OCI-LY7 (cell line): ENCODE measurements at places on chromosomes 4 and X.

GRCh38 chr4:140837736-140838135 is 81.6 kb upstream of the TBC1D9 start:
- DNase-seq: peak; percentile 16

- peak; percentile 42 for DNase-seq
Observed at GRCh38 chr4:99945718-99946355, 581 bp downstream of the DNAJB14 start.

- DNase-seq: no peak
Observed at GRCh38 chr4:114905017-114905416, 208.4 kb downstream of the NDST4 start.

DNA sequence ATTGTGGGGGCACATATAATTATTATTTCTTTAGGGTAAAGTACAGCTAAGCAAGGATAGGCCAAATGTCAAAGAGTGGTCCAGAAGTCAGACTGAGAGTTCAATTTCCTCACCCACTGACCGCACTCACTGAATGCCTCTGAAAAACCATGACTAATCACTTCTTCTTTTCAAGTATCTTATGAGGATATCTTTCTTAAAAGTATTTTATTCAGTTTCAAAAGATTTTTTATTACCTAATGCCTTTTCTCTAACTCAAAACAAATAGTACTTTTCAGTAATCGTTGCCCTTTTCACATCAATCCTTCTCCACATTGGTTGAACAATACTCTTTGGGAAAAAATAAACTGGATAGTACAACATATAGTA is 61.7 kb upstream of the CAMK2D start:
- DNase-seq: no peak
